ENCODE measurements at places on chromosomes 16 and 17.

DNA sequence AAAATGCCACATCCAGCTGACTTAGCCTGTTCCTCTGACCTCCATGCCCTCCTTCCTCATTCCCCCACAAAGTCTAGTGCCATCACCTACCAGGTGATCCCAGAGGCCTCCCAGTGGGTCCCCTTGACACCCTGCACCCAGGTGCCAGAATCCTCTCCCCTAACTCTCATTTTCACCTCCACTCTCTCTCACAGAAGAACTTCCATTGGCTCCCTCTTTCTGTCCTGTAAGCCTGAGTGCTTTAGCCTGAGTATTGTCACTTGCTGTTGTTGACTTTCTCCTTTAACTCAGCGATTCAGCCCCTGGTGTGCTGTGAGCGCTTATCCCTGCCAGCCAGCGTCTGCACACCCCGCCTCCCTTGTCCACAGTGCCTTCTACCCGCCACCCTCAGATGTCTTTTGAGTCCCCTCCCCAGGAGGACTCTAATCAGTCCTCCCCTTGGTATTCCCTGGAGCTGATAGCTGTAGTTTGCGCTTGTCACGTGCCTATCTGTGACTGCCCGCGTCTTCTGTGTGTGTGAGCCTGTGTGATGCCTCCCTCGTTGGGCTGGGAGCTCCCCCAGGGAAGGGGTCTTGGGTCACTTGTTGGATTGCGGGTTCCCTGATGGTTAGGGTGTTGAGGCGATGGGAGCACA, 31.9 kb downstream of the ARHGAP23 start:
- DNase-seq: no peak

GRCh38 chr17:38591759-38592241, 14.0 kb downstream of the SRCIN1 start:
- DNase-seq: no peak

- no peak for DNase-seq
Measured at GRCh38 chr17:63338272-63338671, 107.8 kb downstream of the CYB561 start.

- DNase-seq: no peak
Measured at GRCh38 chr17:67636834-67637520, 80.8 kb upstream of the NOL11 start.

DNA sequence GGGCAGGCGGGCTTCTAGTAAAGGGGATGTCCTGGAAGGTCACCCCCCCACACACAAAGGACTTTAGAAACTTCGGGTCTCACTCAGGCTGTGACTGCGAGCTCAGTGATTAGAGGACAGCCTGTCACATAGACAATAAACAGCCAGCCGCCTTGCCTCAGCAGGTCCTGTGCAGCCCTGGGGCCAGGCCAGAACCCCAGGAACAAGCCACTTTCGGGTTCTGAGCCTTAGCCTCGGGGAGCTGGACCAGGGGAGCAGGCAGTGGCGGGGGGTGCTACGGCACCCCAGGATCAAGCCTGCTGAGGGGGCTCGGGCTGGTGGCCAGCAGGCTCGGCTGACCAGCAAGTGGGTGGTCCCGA, 1.1 kb downstream of the GAS7 start:
- no peak for DNase-seq

- DNase-seq: no peak
Measured at GRCh38 chr17:9181640-9182039, 160.3 kb downstream of the NTN1 start.

- no peak for DNase-seq
Measured at GRCh38 chr17:61587242-61587641, 3.8 kb downstream of the NACA2 start.

GRCh38 chr17:50255766-50256635, 18.3 kb upstream of the TMEM92 start:
- DNase-seq: no peak

DNA sequence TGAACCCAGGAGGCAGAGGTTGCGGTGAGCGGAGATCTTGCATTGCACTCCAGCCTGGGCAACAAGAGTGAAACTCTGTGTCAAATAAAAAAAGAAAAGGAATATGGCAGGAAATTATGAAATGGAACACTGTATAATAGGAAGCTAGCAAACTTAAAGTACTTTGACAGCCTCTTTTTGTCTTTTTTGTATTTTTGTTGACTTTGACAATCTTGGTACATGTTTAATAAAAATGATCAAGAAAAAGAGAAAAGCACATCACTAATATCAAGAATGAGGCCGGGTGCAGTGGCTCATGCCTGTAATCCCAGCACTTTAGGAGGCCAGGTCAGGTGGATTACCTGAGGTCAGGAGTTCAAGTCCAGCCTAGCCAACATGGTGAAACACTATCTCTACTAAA, 5.5 kb downstream of the ATF7IP2 start:
- no peak for DNase-seq

DNA sequence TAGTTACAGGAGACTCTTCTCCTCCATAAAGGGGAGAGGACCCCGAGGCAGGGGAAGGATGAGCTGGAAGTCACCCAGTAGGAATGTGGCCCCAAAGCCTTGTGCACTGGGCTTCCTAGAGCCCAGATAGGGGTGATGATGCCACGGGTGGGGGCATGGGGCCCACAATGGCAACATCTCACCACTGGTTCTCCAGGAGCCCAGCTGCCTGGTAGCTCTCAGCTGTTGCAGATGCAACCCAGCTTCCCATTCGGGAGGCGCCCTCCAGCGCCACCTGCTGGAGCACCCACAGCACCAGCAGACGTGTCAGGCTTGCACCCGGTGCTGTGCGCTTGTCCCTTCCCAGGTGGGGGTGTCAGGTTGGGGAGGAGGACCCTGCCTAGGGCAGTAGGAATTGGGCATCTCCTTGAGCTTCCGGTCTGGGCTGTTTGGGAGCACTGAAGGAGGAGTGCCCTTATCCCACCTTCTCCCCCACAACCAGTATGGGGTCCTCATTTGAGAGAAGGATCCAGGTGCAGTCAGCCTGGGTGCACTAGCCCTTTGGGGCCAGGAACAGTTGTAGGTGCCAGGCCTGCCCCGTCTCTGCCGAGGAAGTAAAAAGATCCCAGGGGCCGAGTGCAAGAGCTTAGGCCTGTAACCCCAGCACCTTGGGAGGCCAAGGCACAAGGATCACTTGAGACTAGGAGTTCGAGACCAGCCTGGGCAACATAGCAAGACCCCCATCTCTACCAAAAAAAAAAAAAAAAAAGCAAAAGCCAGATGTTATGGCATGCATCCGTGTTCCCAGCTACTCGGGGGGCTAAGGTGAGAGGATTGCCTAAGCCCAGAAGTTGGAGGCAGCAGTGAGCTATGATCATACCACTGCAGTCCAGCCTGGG, 14.4 kb downstream of the CDIPT start:
- peak; percentile 4 for DNase-seq

DNA sequence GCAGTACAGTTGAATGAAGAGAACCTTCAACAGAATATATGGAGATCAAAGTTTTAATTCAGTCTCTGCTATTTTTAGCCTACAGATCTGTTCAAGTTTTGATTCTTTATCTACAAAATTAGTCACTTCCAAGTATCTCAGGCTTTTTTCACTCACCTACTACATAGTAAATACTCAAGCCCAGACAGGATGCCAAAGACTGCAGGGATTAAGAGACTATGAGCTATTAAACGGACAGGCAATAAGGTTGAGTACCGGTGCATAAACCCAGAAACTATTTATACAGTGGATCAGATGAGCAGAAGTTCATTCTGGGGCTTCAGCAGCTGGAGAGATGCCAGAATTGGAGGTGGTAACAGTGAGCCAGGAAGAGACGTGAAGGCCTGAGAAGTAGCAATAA, 18.7 kb upstream of the OR3A1 start:
- DNase-seq: no peak

GRCh38 chr16:49121636-49122035, 160.0 kb downstream of the CBLN1 start:
- DNase-seq: no peak

Measured in NCI-H1105 (cell line).